ENCODE measurements at places on chromosomes 2 and 18.

DNA sequence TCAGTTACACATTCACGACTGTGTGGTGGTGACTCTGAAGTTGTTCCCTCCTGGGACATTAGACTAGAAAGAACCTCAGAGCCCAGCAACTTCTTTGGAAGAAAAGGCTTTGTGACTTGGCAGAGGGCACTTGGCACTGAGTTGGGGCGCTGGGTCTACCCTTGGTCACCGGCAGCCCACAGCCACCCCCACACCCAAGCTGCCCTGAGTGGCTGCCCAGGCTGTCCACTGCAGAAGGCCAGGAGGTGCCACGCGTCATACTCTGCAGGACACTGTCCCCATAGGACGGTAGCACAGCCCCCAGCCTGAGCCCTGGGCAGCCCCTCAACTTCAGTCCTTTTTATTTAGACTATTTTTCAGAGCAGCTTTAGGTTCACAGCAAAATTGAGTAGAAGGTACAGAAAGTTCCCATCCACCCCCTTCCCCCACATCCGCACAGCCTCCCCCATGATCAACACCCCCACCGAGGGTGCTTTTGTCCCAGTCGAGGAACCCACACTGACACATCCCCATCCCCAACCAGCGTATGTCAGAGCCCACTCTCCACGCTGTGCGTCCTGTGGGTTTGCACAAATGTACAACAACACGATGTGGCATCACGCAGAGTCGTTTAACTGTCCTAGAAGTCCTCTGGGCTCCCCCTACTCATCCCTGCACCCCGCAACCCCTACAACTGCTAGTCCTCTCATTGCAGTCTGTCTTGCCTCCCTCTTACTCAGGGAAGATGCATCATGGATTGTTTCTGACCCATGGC lies 1.1 kb downstream of the PRLH start:
- DNase-seq, result no peak

GRCh38 chr18:51593931-51594330 lies 396.4 kb upstream of the MEX3C start:
- DNase-seq, result no peak

DNA sequence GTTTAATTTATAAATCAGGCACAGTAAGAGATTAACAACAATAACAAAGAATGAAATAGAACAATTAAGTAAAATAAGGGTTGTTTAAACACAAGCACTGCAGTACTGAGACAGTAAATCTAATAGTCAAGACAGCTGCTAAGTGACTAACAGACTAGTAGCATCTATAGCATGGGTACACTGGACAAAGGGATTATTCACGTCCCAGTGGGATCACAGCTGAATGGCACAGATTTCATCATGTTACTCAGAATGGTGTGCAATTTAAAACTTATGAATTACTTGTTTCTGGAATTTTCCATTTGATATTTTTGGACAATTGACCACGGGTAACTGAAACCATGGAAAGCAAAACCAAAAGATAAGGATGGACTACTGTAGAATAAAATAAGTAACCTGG lies 161.9 kb upstream of the DAPL1 start:
- no peak for DNase-seq

GRCh38 chr2:65658881-65659280 lies 226.5 kb upstream of the SPRED2 start:
- no peak for DNase-seq

DNA sequence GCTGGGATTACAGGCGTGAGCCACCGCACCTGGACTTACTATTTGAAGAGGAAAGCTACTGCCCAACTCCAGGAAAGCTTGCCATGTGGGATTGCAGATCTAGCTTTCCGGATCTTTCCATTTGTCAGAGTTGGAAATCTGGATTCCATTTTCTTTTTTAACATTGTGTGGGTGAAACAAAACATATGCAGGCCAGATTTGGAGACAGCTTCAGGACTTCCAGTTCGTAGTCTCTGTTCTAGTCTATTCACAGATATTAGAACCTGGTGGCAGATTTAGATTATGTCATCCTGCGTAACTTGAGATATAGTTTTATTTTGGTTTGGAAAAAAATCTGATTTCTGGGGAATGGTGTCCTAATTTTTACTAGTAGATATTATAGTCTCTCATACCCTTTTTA lies 70.5 kb downstream of the ZNF236 start:
- DNase-seq, result no peak

GRCh38 chr2:104025295-104025694 lies 828.6 kb upstream of the POU3F3 start:
- DNase-seq, result no peak

DNA sequence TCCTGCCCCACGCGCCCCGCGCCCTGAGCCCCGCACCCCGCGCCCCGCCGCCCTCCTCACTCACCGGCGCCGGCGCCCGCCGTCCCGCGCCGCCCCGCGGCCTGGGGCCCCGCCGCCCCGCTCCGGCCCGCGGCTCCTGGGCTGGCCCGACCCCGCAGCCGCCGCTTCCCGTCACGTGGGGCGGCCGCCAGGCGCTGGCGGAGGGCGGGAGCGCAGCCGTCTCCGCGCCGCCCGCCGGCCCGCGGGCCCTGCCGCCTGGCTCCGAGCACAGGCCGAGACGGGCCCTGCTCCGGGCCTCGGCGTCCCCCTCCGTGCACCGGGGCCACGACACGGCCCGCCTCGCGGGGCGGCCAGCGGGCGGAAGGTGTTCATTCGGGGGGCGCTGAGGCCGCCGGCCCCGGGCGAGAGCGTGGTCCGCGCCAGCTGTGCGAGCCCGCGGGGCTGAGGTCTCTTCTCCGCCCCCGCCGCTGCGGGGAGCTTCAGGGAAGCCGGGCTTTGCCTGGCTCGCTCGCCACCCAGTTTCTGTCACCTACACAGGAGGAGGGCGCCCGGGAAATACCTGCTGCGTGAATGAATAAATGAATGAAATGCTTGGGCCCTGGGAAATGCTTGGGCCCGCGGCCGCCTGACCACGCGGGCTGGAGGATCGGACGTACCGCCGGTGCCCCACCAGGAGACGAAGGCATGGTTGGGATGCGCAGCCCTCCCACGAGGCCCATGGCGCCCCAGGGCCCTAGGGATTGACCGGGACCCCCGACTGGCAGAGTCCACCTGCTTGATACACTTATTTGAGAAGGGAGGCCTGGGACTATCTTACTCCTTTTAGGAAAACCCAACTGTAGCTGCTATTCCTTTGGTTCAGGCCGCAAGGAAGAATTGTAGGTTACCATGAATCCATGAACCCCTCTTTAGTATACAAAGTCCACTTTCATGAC lies at the start of gene TGFBRAP1:
TSS of gene TGFBRAP1 (minus strand) at position 175 of the 935 bp plus-strand sequence. CDS start 21,434 bp downstream, outside the sequence.
- peak; percentile 64 for DNase-seq

- no peak for DNase-seq
Measured at GRCh38 chr2:166384774-166385173, 9.0 kb upstream of the SCN9A start.

DNA sequence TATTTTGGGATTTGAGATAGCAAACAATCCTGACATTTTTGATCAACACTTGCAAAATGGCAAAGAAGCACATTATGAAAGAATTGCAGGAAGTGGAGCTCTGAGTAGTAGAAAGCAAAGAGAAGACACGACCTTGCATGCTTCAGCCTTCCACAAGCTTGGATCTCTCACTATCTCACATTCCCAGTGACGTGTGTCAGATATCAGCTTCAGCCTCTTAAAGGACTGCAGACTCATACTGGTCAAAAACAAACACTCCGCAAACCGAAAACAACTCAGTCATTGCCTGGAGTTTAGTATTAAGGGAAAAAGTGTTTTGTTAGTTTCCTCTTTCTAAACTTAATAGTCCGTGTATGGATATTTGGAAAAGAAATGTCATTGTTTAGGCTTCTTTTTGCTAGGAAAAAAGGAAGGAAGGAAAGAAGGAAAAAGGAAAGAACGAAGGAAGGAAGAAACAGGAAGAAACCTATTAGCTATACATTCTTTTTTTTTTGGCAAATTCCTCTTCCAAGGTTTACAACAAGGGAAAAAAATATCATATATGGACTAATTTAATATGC lies 32.6 kb upstream of the SLC40A1 start:
- no peak for DNase-seq

Data from activated CD4-positive, alpha-beta T cell treated with anti-CD3 and anti-CD28 coated beads for 48 hours (primary cell).